Naive thymus-derived CD4-positive, alpha-beta T cell (primary cell): ENCODE measurements at places on chromosomes 1 and 21. TPM values are rescaled to one million over a fixed set of nuclear protein-coding genes. Genes with fewer than 3 reads are reported as not detected.

The UFC1 gene
- 98.9 and 107 TPM in 2 replicates for total RNA-seq

- DNase-seq = peak; percentile 26
These were observed 1.2 kb downstream of the DHRS3 start for GRCh38 chr1:12616709-12617373.

DNA sequence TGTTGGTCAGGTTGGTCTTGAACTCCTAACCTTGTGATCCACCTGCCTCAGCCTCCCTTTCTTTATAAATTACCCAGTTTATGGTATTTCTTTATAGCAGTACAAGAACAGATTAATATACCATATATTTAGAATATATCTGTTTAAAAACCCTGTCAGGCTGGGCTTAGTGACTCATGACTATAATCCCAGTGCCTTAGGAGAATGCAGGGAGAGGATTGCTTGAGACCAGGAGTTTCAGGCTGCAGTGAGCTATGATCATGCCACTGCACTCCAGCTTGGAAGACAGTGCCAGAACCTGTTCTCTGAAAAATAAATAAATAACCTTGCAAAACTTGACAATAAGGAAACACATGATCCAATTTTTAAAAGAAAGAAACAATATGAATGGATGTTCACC, 43.9 kb downstream of the ZNF684 start:
- DNase-seq = no peak

The SPRR2F gene
- not detected for total RNA-seq

DNA sequence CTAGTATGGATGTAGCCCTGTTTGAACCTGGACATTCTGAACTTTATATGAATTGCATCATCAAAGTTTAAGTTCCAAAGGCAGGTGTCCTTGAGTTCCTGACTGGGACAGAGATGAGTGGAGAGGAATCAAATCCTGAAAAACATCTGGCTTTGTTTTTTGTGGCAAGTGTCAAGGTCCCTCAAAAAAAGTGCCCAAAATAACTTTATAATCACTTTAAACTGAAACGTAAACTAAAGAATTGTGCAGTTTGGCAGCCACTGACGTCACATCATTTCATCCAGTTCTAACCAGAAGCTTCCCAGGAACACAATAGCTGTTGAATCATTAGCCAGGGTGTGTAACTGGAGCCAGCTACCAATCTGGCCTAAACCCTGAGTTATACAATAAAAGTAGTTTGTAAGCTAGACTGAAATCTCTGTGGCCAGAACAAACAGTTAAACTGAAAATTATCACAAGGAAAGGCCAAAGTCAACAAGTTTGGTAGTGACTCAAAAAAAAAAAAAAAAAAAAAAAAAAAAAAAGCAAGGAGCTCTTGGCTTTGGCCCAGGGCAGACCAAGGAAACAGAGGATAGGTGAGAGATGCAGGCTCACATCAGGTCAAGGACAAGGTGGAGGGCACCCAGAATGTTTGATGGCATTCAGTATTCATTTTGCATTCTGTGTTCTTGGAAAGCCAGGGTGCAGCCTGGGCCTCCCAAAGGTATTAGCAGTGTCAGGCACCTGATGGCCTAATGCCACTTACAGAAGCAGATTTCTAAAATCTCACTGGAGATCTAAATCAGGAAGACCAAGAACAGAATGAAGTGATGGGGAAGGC, 74.3 kb downstream of the TNFSF18 start:
- DNase-seq = no peak

GRCh38 chr1:42419126-42419821, 36.5 kb downstream of the ZMYND12 start:
- no peak for DNase-seq

GRCh38 chr1:78003882-78004718, 639 bp upstream of the DNAJB4 start:
- peak; percentile 60 for DNase-seq

DNA sequence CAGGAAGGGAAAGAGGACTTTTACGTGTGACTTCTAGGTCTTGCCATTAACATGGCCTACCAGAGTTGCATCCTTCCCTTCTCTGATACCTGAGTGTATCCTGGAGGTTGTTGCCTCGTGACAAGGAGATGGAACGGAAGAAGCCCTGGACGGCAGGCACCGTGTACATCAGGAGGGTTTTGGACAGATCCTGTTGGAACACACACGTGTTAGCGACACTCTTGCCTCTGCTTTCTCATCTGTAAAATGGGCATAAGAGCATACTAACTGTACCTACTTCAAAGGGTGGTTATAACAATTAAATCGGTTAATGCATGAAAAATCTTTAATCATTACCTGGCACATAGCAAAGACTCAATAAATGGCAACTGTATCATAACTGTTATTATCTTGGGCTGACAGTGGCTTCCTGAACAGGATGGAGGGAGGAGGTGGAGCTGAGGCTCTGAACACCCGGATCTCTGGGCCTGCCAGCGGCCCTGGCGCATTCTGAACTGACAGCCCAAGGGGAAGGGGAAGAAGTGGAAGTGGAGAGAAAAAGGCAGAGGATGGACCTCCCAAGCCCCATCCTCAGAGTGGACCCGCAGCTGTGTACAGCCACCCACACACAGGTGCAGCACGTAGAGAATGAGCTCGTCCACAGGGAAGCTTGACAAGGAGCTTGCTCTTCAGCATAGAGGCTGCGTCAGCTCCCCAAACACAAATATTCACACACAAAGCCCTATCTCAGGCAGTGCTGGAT, 30.2 kb upstream of the EXOSC10 start:
- DNase-seq = no peak

DNA sequence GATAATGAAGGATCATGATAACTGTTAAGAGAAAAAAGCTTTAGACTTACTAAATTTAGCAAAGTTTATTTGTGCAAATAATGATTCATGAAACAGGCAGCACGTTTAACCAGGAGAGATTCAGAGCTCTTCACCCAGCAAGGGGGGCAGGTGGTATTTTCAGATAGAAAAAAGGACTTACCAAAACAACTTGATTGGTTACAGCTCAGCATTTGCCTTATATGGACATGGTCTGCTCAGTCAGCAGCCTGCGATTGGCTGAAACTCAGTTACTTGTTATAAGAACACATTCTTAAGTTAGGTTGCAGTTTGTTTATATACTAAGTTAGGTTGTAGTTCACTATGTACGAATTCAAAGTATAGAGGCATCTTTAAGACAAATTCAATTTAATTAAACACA, 165.6 kb downstream of the DUSP10 start:
- no peak for DNase-seq
